Effector CD4-positive, alpha-beta T cell (primary cell): ENCODE measurements at places on chromosomes 2 and 18.
A peak's percentile ranks its signal among the peaks of the same experiment; 100 is the strongest.

GRCh38 chr2:158486150-158486969, 29.6 kb downstream of the PKP4 start:
- no peak for DNase-seq

- no peak for DNase-seq
These were observed 29.7 kb upstream of the TXNDC2 start for GRCh38 chr18:9856092-9856491.

DNA sequence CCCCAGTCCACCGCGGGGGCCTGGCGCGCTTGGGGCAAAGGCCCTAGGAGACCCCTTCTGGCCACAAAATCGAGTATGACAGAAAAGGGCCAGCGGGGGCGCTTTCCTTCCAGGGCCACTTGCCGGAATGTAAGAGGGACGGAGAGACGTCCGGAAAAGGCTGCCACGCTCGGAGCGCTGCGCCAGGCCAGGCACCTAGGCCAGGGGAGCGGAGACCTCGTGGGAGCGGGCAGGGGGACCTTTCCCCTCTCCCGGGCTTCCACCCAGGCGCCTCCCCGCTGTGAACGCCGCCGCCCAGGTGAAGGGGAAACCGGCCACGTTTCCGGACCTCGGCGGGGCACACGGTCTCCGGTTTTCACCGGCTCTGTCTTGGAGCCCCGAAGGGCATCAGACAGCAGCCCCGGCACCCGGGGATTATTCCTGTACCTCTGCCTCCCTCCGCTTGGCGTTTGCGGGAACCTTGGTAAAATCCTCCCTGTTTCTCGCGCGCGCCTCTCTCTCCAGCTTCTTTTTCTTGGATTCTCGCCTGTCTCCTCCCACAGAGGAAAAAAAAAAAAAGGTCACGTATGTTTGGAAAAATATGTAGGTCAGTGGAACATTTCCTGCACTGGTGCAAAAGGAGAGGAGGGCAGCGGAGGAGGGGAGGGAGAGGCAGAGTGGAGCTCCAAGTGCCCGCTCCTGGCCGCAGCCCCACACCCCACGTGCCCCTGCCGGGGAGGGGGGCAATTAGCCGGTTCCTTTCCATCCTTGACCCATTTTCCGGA, 1.2 kb upstream of the NPAS2 start:
- no peak for DNase-seq

GRCh38 chr2:127829845-127830246, 18.9 kb upstream of the WDR33 start:
- peak; percentile 43 for DNase-seq

DNA sequence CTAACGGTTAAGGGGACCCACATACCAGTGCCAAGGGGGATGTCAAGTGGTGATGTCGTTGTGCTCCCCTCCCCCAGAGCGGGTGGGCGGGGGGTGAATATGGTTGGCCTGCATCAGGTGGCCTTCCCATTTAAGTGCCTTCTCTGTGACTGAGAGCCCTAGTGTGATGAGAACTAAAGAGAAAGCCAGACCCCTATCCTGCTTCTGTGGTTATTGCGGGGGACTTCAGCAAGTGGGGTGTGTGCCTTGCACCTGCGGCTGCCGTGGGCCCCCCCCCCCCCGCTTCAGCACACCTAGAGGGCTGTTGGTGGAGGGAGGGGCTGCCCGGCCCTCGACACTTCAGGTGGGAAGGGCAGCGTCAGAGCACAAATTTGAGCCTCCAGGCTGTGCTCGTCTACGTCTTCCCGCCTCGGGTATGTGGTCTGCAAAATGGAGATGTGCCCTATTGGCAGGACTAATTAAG, 6.1 kb downstream of the CTDSP1 start:
- DNase-seq: no peak

- DNase-seq: no peak
These were observed 8.3 kb downstream of the REV1 start for GRCh38 chr2:99481527-99481926.

DNA sequence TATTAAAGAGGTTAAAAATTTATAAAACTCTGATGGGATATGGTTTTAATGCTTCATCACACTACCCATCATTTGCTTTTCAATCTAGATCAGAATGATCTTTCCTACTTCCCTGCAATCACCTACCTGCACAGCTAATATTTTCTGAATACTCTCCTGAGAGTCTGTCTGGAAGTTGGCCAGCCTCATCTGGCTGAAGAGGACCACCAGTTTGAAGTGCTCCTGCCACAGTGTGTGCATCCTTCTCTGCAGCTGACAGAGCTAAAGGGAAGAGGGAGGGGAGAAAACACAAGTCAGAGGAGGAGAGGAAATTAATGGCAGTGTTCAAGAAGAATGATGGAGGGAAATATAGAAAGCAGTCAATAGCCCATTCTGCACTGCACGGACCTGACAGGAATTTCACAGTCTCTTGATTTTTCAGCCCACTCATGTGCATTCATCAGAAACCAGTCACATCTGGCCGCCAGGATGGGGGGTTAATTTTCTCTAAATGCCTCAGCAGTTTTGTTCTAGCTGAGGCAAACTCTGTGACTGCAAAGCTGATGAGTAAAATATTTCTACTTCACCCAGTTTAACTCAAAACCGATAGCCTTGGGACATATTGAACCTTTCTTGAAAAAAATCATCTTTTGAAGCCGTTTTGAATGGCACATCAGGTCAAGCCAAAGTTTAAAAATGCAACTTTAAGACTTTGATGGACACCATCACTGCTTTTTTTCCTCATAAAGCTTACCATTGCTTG, 201.8 kb upstream of the KLHL14 start:
- no peak for DNase-seq

GRCh38 chr2:166417669-166418068, 41.9 kb upstream of the SCN9A start:
- DNase-seq: no peak

DNA sequence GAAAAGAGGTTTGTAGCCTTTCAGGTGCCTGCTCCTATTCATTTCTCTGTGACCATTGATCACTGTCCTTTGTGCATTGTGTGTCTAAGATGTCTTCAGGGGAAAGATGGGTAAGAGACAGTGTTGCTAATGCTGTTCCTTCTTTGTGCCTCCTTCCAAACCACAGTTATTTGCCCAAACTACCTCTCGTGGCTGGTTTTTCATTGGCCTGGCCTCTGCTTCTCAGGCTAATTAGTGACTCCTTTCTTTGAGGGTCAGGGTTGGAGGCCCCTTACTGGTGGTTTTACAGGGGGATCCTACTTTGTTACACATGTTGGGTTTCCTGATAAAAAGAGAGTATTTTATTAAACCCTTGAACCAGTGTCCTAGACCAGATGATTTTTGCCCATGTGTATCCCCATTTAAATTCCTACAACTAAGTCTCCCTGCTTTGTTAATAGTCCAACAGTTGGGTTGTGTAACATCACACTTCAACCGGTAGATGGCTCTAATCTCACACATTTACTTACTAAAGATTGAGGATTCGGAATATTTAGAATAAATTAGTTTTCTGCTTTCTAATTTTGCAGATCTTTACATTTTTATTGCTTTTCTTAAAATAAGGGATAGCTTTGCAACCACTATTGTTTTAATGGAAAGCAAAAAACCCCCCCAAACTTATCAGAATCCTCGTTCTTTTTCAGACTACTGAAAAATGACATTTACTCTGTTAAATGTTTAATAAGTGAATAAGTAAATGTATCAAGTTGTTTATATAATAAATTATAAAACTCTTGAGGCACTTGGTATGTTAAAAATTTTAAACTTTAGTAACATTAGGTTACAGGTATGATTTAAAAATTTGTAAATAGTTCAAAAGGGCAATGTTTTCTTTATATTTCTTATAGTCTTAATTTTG, 2.4 kb downstream of the MARS2 start:
- DNase-seq: no peak

- DNase-seq: no peak
These were observed 585 bp downstream of the ABCA12 start for GRCh38 chr2:215137741-215138340.

- no peak for DNase-seq
These were observed 166.5 kb downstream of the PTPRM start for GRCh38 chr18:7733642-7734041.

DNA sequence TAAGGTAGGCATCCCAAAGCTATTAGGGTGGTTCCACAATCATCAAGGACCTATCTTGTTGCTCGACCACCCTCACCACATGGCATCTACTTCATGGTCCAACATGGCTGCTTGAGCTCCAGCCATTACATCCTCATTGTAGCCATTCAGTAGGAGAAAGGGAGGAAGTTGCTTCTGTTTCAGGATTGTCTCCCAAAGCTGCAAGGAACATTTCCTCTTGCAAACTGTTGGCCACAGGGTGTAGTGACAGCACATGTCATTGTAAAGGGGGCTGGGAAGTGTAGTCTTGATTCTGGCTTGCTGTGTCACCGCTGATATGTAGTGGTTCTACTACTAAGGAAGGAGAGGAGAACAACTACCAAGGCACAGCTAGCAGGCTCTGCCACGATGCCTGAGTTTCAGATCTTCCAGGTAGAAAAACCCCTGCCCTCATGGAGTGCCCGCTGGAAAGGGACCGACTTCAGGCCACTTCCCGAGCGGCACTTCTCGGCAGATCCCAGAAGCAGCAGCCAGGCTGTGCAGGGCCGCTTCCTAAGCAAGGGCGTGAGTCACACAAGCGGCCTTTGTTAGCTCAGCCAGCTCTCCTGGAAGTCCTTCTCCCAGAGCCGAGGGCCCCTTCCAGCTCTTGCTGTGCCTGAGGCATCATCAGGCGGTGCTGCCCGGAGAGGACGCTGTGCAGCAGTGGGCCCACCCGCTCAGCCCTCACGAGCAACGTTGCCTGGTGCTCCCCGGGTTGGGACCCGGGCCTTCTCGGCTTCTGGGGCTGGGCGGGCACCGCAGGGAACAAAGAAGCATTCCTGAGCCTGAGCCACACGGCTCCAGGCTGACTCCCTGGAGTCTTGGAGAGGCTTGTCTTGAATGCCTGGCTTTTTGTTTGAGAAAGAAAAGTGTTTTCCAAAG, 58.2 kb downstream of the HS6ST1 start:
- no peak for DNase-seq

- DNase-seq: no peak
These were observed 77.7 kb upstream of the WDR75 start for GRCh38 chr2:189363559-189363958.

DNA sequence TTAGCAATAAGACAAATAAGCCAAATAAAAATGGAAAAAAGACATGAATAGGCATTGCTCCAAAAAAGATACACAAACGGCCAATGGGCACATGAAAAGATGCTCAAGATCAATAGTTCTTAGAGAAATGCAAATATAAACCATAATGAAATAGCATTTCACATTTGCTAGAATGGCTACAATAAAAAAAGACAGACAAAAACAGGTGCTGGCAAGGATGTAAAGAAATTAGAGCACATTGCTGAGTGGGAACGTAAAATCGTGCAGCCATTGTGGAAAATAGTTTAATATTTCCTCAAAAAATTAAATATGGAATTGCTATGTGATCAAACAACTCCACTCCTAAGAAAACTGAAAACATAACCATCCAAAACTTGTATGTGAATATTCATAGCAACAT, 160.0 kb upstream of the SPATS2L start:
- DNase-seq: no peak

- no peak for DNase-seq
These were observed 1603.8 kb upstream of the ZEB2 start for GRCh38 chr2:146123714-146124113.

DNA sequence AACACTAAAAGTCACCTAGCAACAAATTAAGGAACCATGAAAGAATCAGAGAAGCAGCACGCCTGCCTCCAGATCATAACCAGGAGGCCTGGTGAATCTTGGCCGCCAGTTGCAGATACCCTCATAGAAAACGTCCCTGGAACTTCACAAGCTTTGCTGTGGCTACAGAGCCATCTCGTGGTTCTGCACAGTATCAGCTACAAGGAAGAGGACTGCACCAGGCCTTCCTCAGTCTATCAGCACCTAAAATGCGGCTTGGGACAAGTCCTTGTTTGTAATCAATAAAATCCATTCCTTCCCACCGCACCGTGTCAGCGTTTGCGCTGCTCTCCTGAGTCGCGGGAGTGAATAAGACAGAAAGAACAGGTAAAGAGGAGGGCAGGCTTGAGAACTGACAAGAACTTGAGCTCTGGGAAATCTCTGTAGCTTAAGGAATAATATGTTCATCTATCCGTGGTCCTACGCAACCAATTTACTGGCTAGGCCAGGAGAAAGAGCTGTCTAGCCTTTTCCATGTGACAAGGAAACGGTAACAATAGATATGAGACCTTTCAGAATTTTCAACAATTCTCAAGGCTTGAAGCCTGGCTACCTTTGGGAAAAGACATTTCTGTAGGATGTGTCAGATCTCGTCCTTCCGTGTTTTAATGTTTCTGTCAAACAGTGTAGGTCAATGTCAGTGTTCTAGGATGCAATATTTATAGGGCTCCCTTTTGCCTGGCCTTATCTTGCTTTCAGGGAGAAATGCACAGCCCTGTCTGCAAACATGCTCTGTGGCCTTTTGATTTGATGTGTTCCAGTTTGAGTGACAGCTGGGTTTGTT, 128.5 kb upstream of the RAB12 start:
- DNase-seq: no peak
